ENCODE measurements at places on chromosomes 13 and 19. TPM values are rescaled to one million over a fixed set of nuclear protein-coding genes. Genes with fewer than 3 reads are reported as not detected.

DNA sequence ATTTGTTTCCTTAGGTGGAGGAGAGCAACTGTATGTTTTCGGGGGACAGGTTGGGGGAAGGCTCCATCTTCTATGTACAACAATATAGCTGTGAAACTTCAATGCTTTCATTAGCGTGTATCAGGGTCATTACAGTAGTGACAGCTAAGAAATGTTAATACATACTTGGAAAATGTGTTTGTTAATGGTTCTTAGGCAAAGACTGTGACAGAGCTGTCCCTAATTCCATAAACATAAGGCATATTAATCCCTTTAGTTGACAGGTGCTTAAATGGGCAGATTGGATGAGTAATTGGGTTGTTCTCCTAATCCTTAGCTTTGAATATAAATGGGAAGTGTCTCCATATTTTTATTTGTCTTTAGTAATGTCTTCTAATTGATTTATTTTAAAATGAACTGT, 313.7 kb downstream of the HS6ST3 start:
- no peak for DNase-seq

DNA sequence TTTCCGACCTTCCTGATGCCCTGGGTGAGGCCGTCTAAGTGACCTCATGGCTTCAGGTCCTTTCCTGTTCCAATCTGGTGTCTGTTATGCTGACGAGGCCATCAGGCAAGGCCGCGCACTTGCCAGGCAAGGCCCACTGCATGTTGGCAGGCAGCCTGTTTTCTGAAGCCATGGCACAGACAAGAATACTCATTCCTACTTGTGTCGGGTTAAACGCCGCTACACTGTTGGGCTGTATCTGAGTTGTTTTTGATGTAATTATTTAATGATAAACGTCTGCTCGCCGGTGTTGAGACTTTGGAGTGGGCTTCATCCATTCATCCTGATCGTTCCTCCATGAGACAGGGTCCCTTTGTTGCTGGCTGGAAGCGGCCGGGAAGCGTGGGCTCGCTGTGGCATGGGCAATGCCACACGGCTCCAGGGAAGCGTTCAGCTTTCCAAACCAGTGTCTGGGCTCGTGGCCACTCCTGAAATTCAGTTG, 92.1 kb downstream of the ATP11A start:
- peak; percentile 54 for DNase-seq

GRCh38 chr13:27600711-27601110, 19.6 kb downstream of the LNX2 start:
- no peak for DNase-seq

The PLK5 gene
- polyA plus RNA-seq: 0.08 TPM

The HIPK4 gene
- 2.7 TPM for polyA plus RNA-seq

DNA sequence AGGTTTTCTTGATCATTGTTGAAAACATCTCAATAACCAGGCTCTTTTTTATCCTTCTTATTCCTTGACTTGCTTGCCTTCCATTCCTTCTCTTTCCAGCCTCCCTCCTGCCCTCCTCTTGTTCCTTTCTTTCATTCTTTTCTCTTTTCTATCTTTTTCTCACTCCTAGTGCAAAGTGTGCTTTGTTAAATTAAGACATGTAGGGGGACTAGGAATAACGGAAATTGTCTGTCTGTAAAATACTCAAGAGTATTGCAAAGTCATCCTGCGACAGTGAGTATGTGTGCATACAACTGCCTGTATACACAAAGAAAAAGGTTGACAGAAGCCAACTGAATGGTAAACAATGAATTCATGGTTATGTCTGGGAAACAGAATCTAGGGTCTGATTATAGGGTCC, 70.1 kb downstream of the LRRC63 start:
- DNase-seq: no peak

The CHST8 gene
- polyA plus RNA-seq: 0.36 TPM

DNA sequence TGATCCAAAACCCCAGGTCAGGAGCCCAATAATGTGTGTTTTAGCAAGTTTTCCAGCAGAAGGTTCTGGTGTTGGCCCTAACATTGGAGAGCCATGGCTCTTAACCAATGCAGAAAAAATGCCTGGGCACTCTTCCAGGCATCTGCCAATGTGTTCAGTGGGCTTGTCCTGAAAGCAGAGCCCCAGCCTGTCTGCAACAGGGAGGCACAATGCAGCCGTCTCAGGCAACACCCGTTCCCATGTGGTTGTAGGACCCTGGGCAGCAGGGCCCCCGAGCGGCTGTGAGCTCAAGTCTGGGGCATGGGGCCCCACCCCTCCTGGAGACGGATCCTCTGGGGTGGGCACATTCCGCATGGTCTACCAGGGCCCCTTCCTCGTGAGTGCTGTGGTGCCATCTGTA, 58.1 kb upstream of the SIAH3 start:
- DNase-seq: peak; percentile 66

The CDX2 gene
- 5.3 TPM for polyA plus RNA-seq

The CRTC1 gene
- 11.5 TPM for polyA plus RNA-seq

GRCh38 chr19:48560095-48560530, 8.1 kb downstream of the SULT2B1 start:
- DNase-seq: no peak

- DNase-seq: no peak
Measured at GRCh38 chr13:24338721-24339120, 29.3 kb downstream of the C1QTNF9 start.

The ERICH4 gene
- 0.19 TPM for polyA plus RNA-seq
